PC-9 (cell line): ENCODE measurements at places on chromosomes 2 and 18. TPM values are rescaled to one million over a fixed set of nuclear protein-coding genes. Genes with fewer than 3 reads are reported as not detected.

Gene CDH20
- total RNA-seq = not detected in 2 replicates

Gene CD8B2
- total RNA-seq = not detected in 2 replicates

DNA sequence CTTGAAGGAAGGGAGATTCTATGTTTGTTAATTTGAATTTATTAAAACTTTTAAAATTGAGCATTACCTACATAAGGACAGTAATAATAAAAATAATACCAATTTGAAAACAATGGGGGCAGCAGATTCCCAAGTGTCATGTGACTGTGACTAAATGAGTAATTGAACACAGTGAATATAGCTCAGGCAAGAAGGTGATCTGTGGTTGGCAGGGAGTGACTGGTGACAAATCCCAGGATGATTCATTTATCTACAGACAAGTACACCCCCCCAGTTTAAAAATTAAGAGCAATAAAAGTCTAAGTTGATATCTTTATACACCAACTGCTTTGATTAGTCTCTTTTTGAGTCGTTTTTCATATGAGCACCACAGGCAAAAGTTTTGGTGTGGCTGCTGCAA lies 299.5 kb downstream of the ARHGAP15 start:
- DNase-seq = no peak

DNA sequence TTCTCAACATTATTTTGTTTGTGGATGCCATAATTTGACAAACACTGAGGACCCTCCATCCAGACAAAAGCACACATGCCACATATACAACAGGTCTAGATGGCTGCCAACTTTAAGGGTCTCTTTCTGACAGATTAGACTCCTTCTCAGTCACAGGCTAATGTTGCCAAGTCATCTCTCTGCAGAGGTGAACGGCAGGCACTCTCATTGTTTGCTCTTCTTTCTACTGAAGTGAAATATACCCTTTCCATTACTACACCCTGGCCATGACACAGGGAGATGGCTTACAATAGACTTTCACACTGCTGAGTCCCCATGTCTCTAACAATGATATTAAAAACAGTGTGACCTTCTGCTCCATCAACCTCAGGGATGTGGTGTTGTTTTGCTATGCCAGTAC lies 47.5 kb upstream of the ZNF397 start:
- no peak for DNase-seq

Gene MPP4
- total RNA-seq = not detected in 2 replicates

DNA sequence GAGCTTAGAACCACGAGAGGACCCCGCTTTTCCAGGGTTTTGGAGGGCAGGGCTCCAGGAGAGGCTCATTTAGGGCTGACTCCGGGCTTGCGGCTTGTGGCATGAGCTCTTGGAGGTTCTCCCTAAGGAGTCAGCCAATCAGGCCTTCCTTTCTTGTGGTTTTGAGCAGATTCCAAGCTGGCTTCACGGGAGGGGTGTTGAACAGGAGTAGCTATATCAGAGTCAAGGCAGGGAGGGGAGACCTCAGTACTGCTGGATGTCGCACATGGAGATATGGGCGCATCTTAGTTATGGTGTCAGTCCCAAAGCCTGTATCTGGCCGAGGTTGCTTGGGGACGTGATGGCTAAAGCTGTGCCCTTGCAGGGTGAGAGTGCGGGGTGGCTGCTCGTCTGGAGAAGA lies 98.6 kb downstream of the AGAP1 start:
- no peak for DNase-seq

Gene NCK2
- total RNA-seq = 26.0 and 30.8 TPM in 2 replicates

Gene TUBA4B
- total RNA-seq = not detected in 2 replicates

Gene SERPINB4
- not detected in 2 replicates for total RNA-seq

DNA sequence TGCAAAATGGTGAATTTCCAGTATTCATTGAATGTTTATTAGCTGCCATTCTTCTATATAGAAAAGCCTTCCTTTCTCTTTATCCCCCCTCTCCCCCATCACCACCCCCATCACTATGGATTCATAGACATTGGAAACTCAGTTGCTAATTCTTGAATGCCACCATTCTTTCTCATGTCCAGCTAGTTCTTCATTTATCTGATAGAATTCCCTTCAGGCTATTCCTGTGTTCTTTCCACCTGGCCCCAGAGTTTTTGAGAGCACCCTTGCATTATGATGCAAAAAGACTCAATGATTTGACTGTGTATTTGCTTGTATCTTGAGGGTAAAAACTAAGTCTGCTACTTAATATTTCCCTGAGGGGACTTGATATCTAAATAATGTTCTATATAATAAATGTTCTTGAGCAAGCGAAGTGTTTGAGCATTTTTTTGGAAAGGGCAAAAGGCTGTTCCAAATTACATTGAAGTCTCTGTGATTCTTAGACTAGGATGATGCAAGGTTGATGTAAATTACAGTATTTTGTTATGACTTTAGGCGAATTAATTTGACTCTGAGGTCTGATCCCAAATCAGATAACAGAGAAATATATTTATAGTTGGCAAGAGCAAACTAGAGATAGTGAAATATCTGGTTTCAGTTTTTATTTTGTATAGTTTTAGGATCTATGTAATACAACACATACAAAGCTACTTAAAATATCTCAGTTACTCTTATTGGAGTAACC lies 18.8 kb upstream of the SOS1 start:
- DNase-seq = no peak

GRCh38 chr2:176284461-176285049 lies 15.3 kb downstream of the MTX2 start:
- DNase-seq = no peak

GRCh38 chr2:48395658-48396057 lies 134.3 kb upstream of the STON1 start:
- DNase-seq = no peak

DNA sequence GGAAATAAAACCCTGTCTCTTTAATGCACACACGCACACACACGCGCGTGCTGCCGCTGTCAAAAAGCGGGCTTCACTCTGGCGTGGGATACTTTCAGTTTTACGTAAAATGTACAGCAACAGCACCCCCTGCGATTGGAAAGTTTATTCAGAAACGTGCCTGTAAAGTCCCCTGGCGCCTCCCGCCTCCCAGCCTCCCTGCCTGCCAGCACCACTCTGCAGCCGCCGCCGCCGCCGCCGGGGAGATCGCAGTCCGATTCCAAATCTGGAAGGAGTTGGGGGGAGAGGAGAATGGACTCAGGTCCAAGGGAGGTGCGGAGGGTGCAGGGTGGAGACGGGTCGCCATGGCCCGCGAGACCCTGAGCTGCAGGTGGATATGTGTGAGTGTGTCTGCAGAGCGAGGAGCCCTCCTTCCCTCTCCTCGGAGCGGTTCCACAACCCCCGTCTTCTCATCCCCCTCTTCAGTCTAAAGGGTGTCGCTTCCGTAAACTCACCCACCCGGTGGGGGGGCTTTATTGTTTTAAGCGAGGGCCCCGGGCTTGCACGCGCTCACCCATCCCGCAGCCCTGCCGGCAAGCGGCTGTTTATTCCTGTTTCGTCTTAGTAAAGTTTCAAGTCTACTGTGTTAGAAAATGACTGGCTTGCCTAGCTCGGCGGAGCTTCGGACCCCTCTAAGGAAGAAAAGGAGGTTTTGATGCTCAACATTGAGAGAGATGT lies 1.8 kb upstream of the BCL11A start:
- no peak for DNase-seq

- no peak for DNase-seq
These were observed 261.8 kb upstream of the RAB6C start for GRCh38 chr2:129717560-129718130.

DNA sequence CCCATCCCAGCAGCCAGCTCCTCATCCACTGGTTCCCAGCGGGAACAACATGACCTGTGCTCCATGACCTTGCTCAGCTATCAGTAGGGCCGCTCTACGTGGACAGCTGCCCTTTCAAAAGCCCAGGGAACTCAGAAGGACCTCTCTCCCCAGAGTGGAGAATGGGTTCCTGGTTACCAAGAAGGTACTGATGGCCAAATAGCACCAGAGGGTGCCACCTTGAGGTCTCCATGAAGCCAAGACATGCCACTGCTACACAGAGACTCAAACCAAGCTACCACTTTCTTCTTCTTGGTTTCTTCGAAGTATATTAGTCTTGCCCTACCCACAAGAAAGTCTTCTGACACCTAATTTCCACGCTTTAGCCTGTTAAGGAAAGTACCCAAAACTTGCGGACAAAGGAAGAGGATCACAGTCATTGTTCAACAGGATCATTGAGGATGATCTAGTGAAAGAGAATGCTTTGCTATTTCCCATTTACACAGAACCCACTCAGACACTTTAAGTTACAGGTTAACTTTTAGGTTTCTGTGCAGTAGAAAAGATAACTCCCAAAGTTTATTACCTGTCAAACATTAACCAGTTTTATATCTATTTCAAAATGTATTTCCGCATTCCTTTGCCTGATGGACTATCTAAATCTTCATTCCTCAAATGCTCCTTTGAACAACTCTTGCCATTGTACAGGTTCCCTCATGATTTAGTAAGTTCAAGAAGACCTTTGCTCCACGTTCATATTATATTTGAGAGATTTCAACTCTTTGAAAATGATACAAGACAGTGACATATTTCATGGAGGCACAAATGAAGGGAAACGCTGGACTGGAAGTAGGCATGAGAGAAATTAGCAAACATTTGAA lies 102.2 kb downstream of the ALPK2 start:
- no peak for DNase-seq

DNA sequence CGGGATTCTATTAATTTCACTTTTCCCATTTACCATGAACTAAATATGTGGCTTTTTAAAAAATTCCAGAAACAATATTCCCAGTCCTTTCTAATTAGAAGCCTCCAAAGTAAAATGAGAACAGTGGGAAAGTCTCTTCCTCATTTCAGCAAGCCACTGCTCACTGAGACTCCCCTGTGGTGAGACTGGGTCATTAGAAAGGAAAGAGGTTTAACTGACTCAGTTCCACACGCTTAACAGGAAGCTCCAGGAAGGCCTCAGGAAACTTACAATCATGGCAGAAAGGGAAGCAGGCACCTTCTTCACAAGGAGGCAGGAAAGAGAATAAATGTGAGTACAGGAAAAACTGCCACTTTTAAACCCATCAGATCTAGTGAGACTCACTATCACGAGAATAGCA lies 258.9 kb upstream of the CHAC2 start:
- DNase-seq = no peak

Gene TANC1
- 21.2 and 26.0 TPM in 2 replicates for total RNA-seq

DNA sequence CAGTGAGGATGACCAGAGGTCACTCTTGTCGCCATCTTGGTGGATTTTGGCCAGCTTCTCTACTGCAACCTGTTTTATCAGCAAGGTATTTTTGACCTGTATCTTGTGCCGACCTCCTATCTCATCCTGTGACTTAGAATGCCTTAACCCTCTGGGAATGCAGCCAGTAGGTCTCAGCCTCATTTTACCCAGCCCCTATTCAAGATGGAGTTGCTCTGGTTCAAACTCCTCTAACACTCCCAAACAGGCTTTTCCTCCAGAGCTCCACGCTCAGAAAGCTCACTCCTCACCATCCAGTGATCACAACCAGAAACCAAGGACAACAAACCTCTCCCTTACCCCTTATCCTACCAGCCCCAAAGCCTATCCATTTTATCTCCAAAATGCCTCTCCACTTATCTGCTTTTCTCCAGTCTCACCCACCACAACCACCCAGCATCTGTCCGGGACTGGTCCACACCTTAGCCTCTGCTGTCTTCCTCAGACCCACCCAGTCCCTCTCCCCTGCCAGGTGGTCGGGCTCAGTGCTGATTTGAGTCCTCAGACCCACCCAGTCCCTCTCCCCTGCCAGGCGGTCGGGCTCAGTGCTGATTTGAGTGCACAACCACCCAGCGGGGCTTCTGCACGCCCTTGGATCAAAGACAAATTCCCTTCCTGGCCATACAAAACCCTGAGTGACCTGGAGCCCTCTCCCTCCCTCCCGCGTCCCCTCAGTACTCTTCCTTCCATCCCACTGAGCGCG lies 11.7 kb upstream of the SMAD7 start:
- no peak for DNase-seq

- DNase-seq = no peak
These were observed 205.9 kb downstream of the BABAM2 start for GRCh38 chr2:28096421-28096820.

DNA sequence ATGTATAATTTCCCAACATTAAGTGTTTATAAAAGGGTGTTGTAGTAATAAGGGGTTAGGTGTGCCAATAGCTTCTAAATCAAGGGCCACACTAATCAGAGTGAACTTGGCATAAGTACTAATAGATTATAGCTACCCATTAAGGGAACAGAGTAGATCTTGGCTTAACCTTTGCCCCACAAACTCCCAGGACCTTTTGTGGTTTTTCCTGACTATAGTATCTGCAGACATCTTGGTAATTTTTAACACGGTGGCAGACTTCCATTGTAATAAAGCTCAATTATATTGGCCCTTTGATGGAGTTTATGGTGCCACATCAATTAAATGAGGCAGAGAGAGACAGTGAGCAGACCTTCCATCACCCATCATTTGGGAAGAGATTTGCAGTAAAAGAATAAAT lies 358.5 kb upstream of the HNRNPA3 start:
- no peak for DNase-seq

GRCh38 chr2:156756516-156756915 lies 320.3 kb downstream of the GPD2 start:
- no peak for DNase-seq

DNA sequence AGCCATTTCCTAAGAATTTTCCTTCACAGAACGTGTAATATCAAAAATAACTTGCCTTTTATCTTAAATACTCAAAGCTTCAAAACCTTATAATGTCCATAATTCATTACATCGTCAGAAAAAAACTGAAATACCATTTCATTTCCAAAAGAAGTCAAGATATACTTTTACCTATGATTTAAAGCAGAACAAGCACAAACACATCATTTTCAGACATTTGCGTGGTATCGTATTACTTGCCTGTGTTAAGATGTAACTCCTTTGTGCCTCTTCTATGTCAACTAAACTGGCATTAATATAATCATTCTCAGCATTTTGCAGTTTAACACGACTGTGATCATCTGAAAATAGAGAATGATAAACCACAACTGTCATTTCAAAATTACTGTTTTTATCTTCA lies 47.5 kb downstream of the PTPN2 start:
- no peak for DNase-seq

Gene ST8SIA3
- not detected in 2 replicates for total RNA-seq

Gene EML6
- total RNA-seq = 3.7 and 6.7 TPM in 2 replicates

DNA sequence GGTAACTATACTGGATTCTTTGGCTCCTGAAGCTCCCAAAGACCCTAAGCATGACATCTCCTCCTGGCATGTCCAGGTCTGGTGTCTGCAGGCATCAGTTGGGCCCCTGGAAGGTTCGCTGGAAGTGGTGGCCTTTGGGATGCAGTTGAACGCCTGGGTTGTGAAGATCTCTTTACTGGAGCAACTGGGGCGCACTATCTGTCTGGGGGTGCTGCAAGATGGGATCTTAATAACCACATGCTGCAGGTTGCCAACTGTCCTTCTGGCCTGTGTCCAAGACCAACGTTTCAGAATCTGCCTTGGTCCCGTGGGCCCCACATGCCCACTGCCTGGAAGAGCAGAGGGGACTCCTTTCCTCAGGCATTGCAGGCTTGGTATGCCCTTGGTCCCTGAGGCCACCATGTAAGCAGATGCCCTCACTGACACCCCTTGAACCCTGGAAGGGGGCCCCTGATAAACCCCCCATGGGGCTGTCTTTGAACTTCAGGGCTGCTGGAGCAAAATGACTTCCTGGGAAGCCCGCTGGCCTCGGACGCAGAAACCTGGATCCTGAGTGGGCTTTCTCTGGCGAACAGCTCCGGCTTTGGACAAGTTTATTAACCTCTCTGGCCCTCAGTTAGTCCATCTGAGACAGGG lies 101.9 kb downstream of the TWIST2 start:
- no peak for DNase-seq
